ENCODE measurements at places on chromosomes 5 and 9.
A peak's percentile ranks its signal among the peaks of the same experiment; 100 is the strongest.

DNA sequence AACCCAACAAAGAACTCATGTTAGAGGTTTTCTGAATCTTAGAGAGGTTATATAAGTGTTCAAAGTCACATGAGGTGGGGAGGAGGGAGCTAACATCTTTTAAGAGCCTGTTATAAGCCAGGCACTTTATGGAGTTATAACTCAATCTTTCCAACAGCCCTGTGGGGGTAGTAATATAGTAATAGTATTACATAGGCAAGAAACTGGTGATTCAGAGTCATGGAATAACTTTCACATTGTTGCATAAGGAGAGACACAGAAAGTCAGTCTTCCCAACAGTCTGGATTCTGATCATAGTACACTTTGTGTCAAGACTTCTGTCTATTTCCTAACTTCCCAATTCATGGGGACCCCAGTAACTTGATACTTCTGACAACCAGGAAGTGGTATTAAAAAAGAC is 89.2 kb downstream of the ACER2 start:
- no peak for DNase-seq

DNA sequence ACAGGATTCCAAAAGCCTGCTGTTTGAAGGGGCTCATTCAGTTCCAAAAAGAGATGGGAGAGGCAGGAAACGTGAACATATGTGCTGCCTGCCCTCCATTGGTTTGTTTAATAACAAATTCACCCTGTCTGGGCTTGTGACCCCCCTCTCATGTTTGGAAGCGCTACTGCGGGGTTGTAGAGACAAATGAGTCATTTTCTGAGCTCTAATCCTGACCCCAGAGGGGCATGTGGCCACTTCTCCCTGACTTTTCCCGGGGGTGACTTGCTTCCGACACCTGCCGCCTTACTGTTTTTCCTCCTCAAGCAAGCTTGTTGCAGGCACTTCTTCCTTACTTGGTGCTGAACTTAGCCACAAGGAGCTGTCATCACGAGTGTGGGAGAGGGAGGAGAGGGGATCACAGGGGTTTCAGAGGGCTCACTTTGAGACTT is 75.9 kb downstream of the LMNB1 start:
- DNase-seq = no peak

GRCh38 chr5:8839361-8840055 is 706.4 kb downstream of the SEMA5A start:
- no peak for DNase-seq

DNA sequence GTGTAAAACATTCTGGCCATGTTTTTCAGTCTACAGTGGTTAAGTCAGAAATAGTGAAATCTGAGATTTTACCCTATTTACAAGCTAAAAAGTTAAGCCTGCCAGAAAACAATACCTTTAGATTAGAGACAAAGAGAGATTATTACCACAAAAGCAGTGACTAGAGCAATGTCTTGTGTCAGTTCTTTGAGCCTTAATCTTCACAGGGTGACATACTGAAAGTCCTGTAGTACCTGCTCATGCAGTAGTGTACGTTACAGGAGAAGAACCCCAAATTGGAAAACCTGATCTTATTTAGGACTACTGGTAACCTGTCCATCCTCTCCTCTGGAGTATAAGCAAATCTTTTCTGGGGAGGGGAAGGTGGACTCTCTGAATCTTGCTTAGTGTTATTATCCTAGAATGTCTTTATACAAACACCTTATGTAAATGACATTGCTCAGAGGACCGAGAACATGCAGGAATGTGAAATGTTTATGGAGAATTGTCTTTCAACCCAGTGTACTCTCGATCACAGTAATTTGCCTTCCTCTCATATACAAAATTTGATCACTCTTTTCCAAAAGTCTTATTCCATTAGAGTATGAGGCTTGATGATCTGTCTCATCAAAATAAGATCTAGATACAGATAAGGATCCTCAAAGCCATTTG is 55.7 kb downstream of the ERBIN start:
- no peak for DNase-seq

GRCh38 chr5:73336366-73336765 is 112.2 kb downstream of the FOXD1 start:
- DNase-seq = no peak

GRCh38 chr9:114733816-114734215 is 51.8 kb upstream of the TEX48 start:
- no peak for DNase-seq

GRCh38 chr9:133224762-133225161 is 15.7 kb upstream of the OBP2B start:
- DNase-seq = no peak

GRCh38 chr9:77802515-77803293 is 154.6 kb upstream of the GNA14 start:
- peak; percentile 78 for DNase-seq

DNA sequence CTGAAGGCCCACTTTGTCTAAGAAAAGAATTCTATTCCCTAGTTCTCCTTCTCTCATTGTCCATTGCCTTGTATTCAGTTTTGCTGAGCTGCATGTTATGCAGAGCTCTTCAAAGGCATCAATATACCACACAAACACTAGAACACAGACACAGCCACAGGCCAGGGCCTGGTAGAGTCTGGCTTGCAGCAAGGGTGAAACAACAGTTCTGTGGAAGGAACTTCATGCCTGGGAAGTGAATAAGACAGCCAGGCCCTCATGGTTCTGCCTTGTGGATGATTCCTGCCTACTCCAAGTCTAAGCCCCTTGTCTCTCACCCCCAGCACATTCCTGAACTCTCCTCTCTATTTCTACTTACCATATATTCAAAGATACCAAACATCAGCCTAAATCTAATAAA is 30.8 kb downstream of the KLHL3 start:
- no peak for DNase-seq

DNA sequence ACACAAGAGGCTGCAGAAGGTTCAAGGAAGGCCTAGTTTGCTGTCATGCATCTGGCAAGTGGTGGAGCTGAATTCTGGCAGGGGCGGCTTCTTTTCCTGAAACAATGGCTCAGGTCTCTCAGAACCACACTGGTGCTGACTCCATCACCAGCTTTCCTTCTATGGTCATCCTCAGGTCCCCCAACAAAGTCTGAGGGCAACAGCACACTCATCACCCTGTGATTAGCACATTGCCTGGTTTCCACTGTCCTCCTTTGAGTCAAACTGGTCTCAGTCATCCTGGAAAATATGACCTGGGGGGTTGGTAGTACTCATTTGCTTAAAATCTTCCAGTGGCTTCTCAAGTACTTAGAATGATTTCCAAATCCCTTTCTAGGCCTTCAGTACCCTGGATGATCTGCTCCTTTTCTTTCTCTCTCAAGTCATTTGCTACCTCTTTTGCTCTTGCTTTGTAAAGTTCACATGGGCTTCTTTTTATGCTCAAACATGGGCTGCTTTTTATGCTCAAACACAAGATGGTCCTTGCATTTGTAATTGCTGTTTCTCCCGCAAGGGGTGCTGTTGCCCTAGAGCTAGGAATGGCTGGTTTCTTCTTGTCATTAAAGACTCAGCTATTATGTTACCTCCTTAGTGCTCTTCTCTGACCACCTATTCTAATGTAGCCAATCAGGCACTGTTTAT is 144.9 kb downstream of the ALDH1A1 start:
- no peak for DNase-seq

GRCh38 chr9:91522481-91522880 is 98.8 kb upstream of the NFIL3 start:
- no peak for DNase-seq

GRCh38 chr5:126651013-126651577 is 50.3 kb downstream of the PHAX start:
- no peak for DNase-seq

GRCh38 chr9:98087420-98088354 is 31.2 kb downstream of the NANS start:
- no peak for DNase-seq

DNA sequence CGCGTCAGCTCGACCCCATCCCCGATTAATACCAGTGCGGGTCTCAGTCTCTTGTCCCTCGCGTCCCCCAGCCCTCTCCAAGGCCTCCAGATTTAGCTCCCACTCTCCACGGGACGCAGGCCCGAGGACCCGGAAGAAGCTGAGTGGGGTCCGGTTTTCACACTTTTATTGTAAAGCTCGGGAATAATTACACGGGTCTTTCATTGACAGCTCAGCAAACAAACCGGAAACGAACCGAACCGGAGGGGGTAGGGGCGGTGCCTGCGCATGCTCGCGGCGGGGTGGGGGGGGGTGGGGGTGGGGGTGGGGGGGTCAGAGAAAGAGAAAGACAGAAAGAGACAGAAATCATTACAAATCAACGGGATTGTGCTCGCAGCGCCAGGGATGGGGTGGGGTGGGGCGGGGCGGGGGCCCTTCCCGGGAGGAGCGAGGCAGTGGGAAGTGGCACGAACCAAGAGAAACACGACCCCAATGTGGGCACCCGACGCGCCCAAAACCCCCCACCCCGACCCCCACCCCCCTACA is 27.9 kb downstream of the PCDH1 start:
- DNase-seq = no peak

GRCh38 chr9:3262826-3263529 is 262.8 kb downstream of the RFX3 start:
- no peak for DNase-seq

DNA sequence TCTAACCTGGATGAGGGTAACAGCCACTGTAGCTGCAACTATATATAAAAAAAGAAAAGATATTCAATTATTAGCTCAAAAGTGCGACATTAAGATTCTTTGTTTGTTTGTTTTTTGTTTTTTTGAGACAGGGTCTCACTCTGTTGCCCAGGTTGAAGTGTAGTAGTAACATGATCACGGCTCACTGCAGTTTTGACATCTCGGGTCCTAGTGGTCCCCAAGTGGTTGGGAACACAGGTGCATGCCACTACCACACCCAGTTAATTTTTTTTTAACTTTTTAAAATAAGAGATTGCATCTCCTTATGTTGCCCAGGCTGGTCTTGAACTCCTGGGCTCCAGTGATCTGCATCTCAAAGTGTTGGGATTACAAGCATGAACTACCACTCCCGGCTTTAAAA is 61.8 kb downstream of the MEF2C start:
- DNase-seq = no peak

- DNase-seq = no peak
These were observed 65.8 kb downstream of the C5orf15 start for GRCh38 chr5:133902511-133903118.

DNA sequence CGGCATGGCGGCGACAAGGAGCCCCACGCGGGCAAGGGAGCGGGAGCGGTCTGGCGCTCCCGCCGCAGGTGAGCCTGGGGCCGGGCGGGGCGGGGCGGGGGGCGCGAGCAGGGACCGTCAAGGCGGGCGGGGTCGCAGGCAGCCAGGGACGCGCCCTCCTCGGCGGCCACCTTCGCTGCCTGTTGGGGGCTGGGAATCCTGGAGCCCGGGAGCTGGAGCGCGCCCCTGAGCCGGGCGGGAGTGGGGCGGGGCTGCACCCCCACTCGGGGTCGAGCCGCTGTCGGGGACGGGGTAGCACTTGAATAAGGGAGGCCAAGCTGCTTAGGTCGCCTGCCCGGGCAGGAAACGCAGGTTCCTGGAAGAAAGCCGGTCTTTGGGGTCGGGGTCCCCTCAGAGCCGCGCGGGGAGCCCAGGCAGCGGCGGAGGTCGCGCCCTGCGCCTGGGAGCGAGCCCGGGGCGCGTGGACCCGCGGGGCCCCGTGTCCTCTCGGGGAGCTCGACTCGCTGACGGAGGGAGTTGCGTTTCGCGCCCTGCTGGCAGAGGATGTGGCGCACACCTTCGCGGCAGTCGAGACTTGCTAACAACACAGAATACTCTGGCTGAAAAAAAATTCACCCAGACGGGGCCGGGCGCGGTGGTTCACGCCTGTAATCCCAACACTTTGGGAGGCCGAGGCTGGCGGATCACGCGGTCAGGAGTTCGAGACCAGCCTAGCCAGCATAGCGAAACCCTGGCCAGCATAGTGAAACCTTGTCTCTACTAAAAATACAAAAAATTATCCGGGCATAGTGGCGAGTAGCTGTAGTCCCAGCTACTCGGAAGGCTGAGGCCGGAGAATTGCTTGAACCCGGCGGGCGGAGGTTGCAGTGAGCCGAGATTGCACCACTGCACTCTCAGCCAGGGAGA is 552 bp downstream of the OTULINL start:
- peak; percentile 80 for DNase-seq

GRCh38 chr5:61779743-61780142 is 447.7 kb downstream of the ZSWIM6 start:
- DNase-seq = no peak
